ENCODE measurements at places on chromosomes 11 and 22. TPM values are rescaled to one million over a fixed set of nuclear protein-coding genes. Genes with fewer than 3 reads are reported as not detected.

Gene MS4A3
- total RNA-seq: not detected

Gene KRTAP5-7
- not detected for total RNA-seq

Gene NEFH
- total RNA-seq: 0.59 TPM

Gene TRIM48
- not detected for total RNA-seq

Gene C11orf42
- total RNA-seq: not detected

Gene CYTH4
- 0.14 TPM for total RNA-seq

Gene SCN4B
- 0.09 TPM for total RNA-seq

Gene DDX17
- total RNA-seq: 381 TPM

Gene OR52B4
- total RNA-seq: not detected

Gene TANGO2
- total RNA-seq: 61.5 TPM

Gene ZNRF3
- 2.4 TPM for total RNA-seq

Gene NTM
- 168 TPM for total RNA-seq

Gene ELFN2
- 0.59 TPM for total RNA-seq

Gene GRM5
- total RNA-seq: 0.05 TPM

Gene MED15
- 37.1 TPM for total RNA-seq

Gene ST14
- total RNA-seq: not detected

Gene PAMR1
- total RNA-seq: 46.2 TPM

Gene MMP11
- 15.4 TPM for total RNA-seq

Gene SCUBE2
- total RNA-seq: 1.8 TPM

Gene VWCE
- 1.6 TPM for total RNA-seq

Gene L3MBTL2
- 30.6 TPM for total RNA-seq

Gene LRP4
- 12.5 TPM for total RNA-seq

Gene FGF19
- not detected for total RNA-seq

Gene APOL2
- 44.8 TPM for total RNA-seq

Gene HBE1
- 0.23 TPM for total RNA-seq

Gene PIH1D2
- 1.2 TPM for total RNA-seq

Gene MGAT3
- under 0.01 TPM for total RNA-seq

Gene ROBO4
- 0.46 TPM for total RNA-seq

Gene CCDC116
- total RNA-seq: under 0.01 TPM

Gene POU2F3
- under 0.01 TPM for total RNA-seq

Gene LARGE1
- total RNA-seq: 16.0 TPM

Gene RSF1
- 58.3 TPM for total RNA-seq

Gene BTG4
- not detected for total RNA-seq

Gene KIF18A
- 12.3 TPM for total RNA-seq
